ENCODE measurements at places on chromosomes 5 and 9. TPM values are rescaled to one million over a fixed set of nuclear protein-coding genes. Genes with fewer than 3 reads are reported as not detected.

GRCh38 chr5:122172207-122172606 is 42.9 kb downstream of the ZNF474 start:
- no peaks in the 10 kb centered on the region for H3K27me3 ChIP-seq
- H3K4me1 ChIP-seq = no peaks in the 10 kb centered on the region
- DNase-seq = no peak
- H3K36me3 ChIP-seq = no peaks in the 10 kb centered on the region
- no peak overlapping the region for H3K27ac ChIP-seq

- no peak for DNase-seq
- no peaks in the 10 kb centered on the region for H3K4me1 ChIP-seq
- H3K27ac ChIP-seq = no peak overlapping the region
- no peaks in the 10 kb centered on the region for H3K27me3 ChIP-seq
- H3K36me3 ChIP-seq = no peaks in the 10 kb centered on the region
Measured at GRCh38 chr5:91416491-91416890, 33.4 kb upstream of the ARRDC3 start.

DNA sequence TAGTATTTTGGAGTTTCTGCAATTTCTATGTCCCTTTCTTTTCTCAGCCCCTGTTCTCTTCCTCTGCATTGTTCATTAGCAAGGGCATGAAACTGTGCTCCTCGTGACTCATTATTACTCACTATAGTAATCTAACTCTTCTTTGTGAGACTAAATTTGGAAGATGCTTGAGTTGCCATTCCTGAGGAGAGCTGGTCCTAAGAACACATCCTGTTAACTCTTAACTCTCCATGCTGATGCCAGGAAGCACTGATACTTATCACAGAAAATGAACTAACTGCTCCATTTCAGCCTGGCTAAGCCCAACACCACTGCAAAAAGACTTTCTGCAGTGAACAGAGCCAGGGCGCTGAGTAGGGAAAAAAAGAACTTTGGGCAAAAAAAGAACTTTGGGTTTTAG is 10.6 kb upstream of the CSNK1A1 start:
- H3K4me3 ChIP-seq = no peak overlapping the region
- H3K27ac ChIP-seq = peak overlapping the region; percentile 20
- H3K27me3 ChIP-seq = no peaks in the 10 kb centered on the region

The CERCAM gene
- polyA plus RNA-seq = 1.1 TPM

DNA sequence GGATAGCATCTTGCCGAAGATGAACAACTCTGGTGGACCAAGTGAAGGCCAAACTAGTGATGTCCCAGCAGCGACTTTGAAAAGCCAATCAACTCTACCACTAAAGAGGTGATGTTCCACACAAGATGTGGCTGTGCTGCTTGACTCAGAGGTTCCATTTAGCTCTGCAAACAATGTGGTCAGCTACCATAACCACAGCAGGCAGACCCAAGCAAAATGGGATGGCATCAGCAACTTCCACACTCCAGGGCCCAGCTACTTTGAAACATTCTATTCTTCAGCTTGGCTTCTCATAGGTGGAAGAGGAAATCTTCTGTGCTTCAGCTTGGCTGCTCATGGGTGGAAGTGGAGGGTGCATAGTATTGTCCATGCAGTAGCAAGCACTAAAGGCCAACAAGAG is 70.5 kb downstream of the IRX2 start:
- no peaks in the 10 kb centered on the region for H3K36me3 ChIP-seq
- H3K4me1 ChIP-seq = no peaks in the 10 kb centered on the region
- no peaks in the 10 kb centered on the region for H3K27me3 ChIP-seq
- no peak overlapping the region for H3K4me3 ChIP-seq
- no peak overlapping the region for H3K27ac ChIP-seq

The SCGB3A2 gene
- polyA plus RNA-seq = not detected

DNA sequence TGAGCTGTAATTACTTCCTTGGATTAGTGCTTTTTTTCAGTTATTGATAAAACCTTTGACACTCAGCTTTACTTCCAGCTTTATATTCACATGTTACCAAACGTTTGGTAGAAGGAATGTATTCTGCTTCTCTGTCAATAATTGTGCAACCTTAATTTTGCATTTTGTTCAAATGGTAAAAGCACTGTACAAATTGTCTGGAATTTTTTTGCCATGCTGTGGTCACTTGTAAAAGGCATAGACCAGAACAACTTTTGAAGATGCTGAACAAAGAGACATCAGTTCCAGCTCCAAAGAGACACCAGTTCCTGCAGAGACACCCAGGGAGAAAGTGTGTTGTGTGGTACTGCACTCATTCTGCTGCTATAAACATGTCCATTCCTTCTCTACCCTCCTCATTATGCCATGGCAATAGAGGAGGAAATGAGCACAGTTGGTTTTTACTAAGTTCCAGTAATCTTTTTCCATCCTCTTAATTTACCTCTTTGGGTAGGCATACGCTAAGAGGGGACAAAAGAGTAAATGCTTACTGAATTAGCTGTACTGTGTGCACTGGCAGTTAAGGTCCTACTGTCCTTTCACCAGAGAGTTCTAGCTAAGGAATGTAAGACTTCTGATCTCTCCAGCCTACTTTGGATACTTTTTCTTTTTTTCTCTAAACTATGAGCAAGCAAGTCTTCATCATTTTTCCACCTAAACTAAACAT is 387.4 kb downstream of the FGF10 start:
- H3K27ac ChIP-seq = no peak overlapping the region
- H3K36me3 ChIP-seq = no peaks in the 10 kb centered on the region
- no peak overlapping the region for H3K4me3 ChIP-seq

DNA sequence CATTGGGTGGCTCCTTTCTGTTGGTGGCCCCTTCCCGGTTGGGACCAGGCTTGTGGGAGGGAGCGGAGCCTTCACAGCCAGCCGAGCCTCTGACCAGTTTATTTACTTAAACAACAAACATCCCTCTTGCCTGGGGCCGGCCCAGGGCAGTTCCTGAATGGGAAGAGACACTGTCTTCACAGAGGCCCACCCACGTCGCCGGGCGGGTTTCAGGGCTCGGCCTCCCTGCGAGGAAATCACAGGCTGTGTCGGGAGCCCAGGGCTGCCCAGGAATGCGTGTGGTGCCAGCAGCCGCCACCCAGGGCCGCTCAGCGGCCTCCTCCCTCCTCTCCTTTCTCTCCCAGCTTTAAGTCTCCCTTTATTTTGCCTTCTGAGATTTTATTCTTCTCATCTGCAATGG is 132.5 kb downstream of the HSD17B3 start:
- no peaks in the 10 kb centered on the region for H3K27me3 ChIP-seq
- DNase-seq = no peak
- no peak overlapping the region for H3K27ac ChIP-seq
- H3K4me3 ChIP-seq = no peak overlapping the region
- H3K36me3 ChIP-seq = no peaks in the 10 kb centered on the region
- H3K4me1 ChIP-seq = no peaks in the 10 kb centered on the region

The IFNE gene
- polyA plus RNA-seq = not detected

DNA sequence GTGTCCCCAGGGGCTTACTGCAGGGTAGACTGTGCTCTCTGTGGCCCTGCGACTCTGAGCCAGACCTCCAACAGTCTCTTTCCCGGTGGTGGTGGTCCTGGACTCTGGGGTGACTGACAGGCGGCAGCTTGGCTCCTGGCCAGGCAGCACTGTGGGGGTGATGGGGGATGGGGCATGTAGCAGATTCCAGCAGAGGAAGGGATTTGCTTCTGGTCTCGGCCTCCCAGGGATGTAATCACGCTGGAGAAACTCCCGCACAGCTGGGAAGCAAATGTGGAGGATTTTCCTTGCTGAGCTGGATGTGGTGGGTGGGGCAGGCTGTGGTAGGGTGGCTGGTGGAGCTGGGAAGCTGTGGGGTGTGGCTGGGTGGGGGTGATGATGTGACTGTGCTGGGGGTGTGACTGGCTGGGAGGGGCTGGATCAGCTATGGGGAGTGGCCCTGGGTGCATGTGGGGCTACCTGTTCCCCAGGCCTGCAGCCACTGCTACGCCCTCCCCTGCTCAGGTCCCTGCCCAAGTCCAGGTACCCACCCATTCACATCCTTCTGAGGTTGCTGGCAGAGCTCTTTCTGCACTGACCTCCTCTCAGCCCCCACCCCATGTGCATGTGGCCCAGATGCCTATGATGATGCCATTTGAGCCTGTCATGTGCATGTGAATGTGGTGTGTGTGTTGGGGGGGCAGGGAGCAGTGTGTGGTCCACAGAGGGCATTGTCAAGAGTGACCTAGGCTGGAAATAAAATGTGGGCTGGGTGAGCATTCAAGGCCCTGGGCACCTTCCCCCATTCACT is 3.8 kb downstream of the NDST1 start:
- no peaks in the 10 kb centered on the region for H3K36me3 ChIP-seq
- no peak overlapping the region for H3K4me3 ChIP-seq
- H3K27ac ChIP-seq = no peak overlapping the region
- H3K4me1 ChIP-seq = no peaks in the 10 kb centered on the region

The PAEP gene
- not detected for polyA plus RNA-seq

DNA sequence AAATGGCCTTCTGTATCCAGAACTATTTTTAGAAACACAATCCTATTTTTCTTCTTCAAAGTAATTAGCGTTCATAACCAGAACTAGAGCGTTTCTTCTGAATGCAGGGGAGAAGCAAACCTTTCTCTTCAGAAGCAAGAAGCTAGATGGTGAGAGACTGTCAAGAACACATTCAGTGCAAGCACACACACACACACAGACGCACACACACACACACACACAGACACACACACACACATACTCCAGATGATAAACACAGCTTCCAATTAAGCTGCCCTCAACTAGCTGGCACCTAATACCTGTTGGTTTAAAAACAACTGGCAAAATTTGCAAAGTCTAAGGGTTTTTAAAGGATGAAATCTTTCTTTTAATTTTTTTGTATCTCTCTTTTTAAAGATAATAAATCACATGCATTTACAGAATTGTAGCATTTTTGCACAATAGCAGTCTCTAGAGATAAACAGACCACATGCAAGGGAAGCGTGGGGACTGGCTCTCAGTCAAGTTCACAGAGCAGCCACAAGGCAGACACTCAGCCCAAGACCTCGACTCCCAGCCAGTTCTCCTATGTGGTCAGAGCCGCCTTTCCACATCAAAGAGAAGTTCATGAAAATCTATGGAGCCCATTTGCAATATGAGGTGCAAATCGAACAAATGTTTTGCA is 138.5 kb downstream of the TTLL11 start:
- H3K4me3 ChIP-seq = no peak overlapping the region
- no peaks in the 10 kb centered on the region for H3K4me1 ChIP-seq
- H3K27ac ChIP-seq = no peak overlapping the region
- H3K27me3 ChIP-seq = no peaks in the 10 kb centered on the region

The SPATA31D1 gene
- not detected for polyA plus RNA-seq

DNA sequence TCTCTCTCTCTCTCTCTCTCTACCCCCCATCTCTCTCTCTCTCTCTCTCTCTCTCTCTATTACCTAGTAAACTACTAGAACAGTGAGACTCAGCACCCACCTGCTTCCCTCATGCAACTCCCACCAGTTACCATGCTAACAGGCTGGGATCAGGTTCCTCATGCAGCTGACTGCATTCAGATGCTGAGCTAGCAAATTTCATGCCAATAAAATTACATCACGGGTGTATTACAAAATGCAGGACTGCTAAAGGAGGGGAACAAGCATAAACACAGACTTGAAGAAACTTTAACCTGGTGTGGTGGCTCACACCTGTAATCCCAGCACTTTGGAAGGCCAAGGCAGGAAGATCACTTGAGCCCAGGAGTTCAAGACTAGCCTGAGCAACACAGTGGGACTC is 76.0 kb downstream of the CEMIP2 start:
- no peaks in the 10 kb centered on the region for H3K27me3 ChIP-seq
- no peak overlapping the region for H3K27ac ChIP-seq
- DNase-seq = no peak
- H3K36me3 ChIP-seq = peaks cover 24% of the 10 kb centered on the region

The HCN1 gene
- polyA plus RNA-seq = not detected

DNA sequence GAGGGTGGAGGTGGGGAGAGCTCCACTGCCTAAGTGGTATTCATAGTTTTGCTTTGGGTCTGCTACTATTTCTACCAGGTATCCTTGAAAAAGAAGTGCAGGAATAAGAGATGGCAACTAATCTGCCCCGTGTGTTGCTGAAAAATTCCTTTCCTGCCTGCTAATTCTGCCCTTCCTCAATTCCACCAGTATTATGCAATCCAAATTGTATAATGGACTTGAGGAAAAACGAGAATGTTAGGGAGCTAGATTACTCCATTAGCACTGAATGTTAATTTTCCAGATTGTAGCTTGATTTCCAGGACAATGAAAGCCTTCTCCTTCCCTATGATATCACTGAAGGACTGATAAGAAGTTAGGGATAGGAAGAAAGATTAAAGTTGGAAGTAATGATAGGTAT is 16.9 kb downstream of the ADAM19 start:
- H3K4me1 ChIP-seq = peaks cover 6% of the 10 kb centered on the region
- H3K27me3 ChIP-seq = no peaks in the 10 kb centered on the region
- H3K4me3 ChIP-seq = no peak overlapping the region
- no peak for DNase-seq
- no peaks in the 10 kb centered on the region for H3K36me3 ChIP-seq

GRCh38 chr5:76691467-76692273 is 24.3 kb upstream of the F2R start:
- H3K27me3 ChIP-seq = no peaks in the 10 kb centered on the region
- peaks cover 24% of the 10 kb centered on the region for H3K36me3 ChIP-seq
- no peaks in the 10 kb centered on the region for H3K4me1 ChIP-seq
- no peak overlapping the region for H3K27ac ChIP-seq

DNA sequence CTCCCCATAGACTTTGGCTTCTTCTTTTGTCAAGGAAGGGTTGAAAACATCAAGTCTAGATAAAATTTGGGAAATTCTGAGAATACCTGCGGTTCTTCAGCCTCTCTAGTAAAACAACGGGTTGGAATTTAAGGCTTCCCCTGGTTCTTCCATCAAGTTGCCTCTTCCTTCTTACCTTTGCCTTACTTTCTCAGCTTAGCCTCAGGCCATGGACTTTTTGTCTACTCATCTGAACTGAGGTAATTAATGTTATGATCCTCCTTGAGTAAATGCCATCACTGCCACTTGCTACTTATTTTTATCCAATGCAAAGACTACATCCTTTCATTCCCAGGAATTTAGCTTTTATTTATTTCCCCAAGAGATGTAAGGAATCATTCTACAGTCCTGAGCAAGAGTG is 184.4 kb downstream of the MPDZ start:
- no peak for DNase-seq
- no peaks in the 10 kb centered on the region for H3K4me1 ChIP-seq
- no peaks in the 10 kb centered on the region for H3K36me3 ChIP-seq
- no peaks in the 10 kb centered on the region for H3K27me3 ChIP-seq
- no peak overlapping the region for H3K27ac ChIP-seq

- no peaks in the 10 kb centered on the region for H3K4me1 ChIP-seq
- no peaks in the 10 kb centered on the region for H3K36me3 ChIP-seq
- H3K27ac ChIP-seq = peak overlapping the region; percentile 72
- no peak for DNase-seq
- H3K27me3 ChIP-seq = peaks cover 4% of the 10 kb centered on the region
- peak overlapping the region; percentile 67 for H3K4me3 ChIP-seq
Measured at GRCh38 chr9:129176701-129177442, 1.2 kb downstream of the IER5L start.

- H3K4me1 ChIP-seq = no peaks in the 10 kb centered on the region
- no peaks in the 10 kb centered on the region for H3K27me3 ChIP-seq
- no peak overlapping the region for H3K4me3 ChIP-seq
- no peak for DNase-seq
- H3K27ac ChIP-seq = no peak overlapping the region
Measured at GRCh38 chr5:9182899-9183695, 362.8 kb downstream of the SEMA5A start.

The GNE gene
- 5.8 TPM for polyA plus RNA-seq

- H3K4me3 ChIP-seq = no peak overlapping the region
- H3K27ac ChIP-seq = no peak overlapping the region
- no peaks in the 10 kb centered on the region for H3K27me3 ChIP-seq
- no peaks in the 10 kb centered on the region for H3K4me1 ChIP-seq
- no peaks in the 10 kb centered on the region for H3K36me3 ChIP-seq
Measured at GRCh38 chr5:17314907-17315471, 97.6 kb downstream of the BASP1 start.

Data from CD8-positive, alpha-beta memory T cell (primary cell).